Stimulated activated CD8-positive, alpha-beta memory T cell treated with anti-CD3 and anti-CD28 coated beads, Interleukin-4, amount 100 ng/mL, for 1 hour (primary cell): ENCODE measurements at places on chromosomes 3 and 15.

- no peak for DNase-seq
Observed at GRCh38 chr3:193560870-193561269, 6.2 kb upstream of the ATP13A4 start.

GRCh38 chr3:32120471-32120870, 14.1 kb downstream of the GPD1L start:
- no peak for DNase-seq

DNA sequence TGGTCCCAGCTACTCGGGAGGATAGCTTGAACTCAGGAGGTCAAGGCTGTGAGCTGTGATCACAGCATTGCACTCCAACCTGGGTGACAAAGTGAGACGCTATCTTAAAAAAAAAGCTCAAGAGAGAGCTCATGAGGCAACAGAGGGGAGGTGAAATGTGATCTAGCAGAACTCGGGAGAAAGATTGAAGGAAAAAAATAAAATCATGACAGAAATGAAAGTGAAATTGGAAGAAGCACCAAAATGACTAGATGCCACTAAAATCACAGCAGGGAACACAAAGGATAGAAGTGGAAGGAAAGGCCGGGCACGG, 109.4 kb upstream of the BNIP2 start:
- DNase-seq = no peak

DNA sequence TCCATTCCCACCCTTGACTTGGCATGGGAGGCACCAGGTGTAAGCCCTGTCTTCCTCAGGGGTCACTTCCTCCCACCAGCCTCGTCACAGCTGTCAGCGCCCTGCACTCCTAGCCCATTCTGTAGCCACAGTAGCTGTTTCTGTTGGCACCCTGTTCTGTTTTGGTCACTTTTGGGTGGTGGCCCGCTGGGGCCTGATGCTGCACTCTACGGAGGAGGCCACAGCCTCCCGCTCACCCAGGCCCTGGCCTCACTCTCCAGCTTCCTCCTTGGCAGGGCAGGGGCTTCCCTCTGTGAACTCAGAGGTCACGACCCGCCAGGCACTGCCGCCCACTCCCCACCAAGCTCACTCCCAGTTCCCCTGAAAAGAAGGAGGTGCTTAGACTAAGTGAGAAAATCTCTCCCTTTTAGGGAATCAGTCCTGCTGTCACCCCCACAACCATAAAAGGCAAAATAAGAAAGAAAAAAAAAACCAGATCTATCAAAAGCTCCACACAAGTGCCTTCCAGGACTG, 68.4 kb downstream of the MGLL start:
- DNase-seq = no peak

GRCh38 chr15:52673312-52673711, 5.9 kb downstream of the ATOSA start:
- DNase-seq = no peak

DNA sequence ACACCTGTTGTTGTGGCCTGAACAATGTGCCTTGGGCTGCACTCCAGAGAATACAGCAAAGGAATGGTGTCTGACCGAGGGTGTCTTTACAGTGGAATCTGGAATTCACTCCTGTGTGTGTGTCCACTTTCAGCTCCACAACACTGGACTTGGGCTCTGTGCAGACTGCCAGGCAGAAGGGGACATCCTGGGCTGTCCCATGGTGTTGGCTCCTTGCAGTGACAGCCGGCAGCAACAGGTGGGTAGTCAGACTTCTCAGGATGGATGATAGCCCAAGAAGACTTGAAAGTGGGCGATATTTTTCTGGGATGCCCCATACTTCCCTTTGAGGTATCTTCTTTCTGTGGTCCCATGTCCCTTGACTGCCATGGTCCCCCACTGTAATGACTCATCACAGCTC, 45.0 kb downstream of the DPH3 start:
- no peak for DNase-seq

GRCh38 chr15:78265752-78266224, 1.4 kb downstream of the DNAJA4 start:
- no peak for DNase-seq

- no peak for DNase-seq
Observed at GRCh38 chr3:193594946-193595689, 2.1 kb downstream of the OPA1 start.

GRCh38 chr3:156341831-156342416, 213.0 kb downstream of the SSR3 start:
- no peak for DNase-seq

DNA sequence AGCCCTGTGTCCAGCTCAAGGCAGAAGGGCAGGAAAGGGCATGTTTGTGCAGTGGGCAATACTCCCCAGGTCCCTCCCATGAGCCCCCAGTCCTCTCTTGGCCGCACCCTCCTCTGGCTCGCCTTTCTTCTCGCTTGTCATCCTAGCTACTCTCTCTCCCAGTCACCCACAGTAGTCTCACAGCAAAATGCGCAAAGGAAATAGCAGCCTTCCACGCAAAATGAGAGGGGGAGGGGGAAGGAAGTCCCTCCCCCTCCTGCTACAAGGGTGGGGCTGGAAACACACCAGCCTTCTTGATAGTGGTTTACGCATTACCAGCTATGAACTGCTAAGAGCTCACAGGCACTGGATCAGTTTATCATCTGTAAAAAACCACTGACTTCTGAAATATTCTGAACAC, 83.8 kb downstream of the GADL1 start:
- no peak for DNase-seq

DNA sequence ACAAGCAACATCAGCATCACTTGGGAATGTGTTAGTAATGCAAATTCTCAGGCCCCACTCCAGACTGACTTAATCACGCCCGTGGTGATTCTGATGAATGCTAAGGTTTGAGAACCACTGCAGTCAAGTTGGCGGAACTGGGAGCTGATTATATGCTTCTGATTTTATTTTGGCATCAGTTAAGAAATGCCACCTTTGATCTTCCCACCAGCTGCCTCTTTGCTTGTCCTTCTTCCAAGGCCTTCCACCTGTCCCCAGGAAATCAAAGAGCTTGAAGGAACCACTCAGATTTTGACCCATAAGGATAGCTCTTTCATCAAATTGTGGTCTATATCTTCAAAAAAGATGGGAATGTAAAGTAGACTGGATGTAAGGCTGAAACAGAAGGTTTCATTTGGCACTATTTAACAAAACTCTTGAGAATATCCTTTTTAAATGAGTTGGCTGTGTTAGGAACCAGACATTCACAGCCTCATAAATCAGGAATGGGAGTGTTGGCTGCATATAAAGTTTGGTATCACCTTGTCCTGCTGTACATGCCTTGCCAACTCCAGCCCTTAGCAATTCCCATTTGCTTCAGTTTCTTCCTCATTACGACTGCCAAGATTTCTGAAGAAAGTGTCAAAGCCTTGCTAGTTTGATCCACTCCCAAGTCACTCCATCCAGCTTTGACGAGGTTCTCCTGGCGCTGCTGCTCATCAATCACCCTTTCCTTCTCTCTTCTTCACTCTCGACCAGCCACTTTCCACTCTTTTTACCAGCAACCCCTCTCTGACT, 125.8 kb upstream of the NPHP3 start:
- no peak for DNase-seq

DNA sequence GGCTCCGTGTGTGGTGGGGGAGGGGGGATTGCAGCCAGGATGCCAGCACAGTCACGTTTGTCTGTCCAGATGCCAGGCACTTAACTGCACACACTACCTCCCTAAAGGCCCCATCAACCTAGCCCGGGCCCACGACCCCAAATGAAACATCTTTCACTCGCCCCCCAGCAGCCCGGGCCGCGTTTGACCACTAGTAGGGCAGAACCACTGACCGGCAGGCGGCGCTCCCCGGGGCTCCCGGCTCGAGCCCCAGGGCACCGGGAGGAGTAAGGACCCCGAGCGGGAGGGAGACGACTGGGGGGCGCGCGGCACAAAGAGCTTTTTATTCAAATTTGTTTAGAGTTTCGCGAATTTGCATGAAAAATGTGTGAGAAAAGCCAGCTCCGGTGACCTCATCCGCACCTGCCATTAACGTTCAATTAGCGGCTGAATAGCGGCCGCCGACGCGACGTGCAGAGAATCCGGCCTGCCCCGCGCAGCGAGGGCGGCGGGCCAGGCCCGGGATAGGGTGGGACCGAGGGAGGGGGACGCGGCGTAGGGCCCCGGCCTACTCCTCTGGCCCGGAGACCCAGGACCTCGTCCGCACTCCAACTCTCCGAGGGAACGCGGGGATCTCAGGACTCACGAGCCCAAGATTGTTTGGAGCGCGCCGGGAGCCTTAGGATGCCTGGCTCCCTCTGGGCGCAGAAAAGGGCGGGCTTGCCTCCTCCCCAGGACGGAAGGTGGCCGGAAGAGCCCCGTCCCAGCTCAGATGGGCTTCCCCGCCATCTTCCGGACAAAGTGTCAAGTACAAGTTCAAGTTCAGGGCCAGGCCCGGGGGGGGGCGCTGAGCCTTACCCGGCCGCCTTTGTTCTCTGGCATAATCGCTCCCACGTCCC, 64.9 kb upstream of the POLG start:
- no peak for DNase-seq

DNA sequence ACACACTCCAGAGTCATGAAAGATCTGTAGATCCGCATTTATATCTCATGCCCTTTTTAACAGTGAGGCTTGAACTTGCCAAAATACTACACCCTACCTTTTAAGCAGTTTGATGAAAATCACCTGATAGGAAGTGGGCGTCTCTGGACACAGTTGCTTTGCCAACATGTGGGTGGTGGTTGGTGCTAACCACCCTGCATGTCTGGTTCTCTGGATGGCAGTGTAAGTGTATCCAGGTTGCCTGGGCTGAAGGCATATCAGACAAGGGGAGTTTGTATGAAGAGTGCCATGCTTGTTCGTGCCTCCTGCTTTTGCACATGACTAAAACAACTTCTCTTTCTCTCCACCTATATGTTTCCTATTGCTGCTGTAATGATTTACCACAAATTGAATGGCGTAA, 159.6 kb downstream of the GHSR start:
- no peak for DNase-seq

- no peak for DNase-seq
Observed at GRCh38 chr3:10695595-10696285, 120.3 kb upstream of the SLC6A11 start.

- DNase-seq = no peak
Observed at GRCh38 chr15:91193378-91193720, 93.3 kb downstream of the SV2B start.

DNA sequence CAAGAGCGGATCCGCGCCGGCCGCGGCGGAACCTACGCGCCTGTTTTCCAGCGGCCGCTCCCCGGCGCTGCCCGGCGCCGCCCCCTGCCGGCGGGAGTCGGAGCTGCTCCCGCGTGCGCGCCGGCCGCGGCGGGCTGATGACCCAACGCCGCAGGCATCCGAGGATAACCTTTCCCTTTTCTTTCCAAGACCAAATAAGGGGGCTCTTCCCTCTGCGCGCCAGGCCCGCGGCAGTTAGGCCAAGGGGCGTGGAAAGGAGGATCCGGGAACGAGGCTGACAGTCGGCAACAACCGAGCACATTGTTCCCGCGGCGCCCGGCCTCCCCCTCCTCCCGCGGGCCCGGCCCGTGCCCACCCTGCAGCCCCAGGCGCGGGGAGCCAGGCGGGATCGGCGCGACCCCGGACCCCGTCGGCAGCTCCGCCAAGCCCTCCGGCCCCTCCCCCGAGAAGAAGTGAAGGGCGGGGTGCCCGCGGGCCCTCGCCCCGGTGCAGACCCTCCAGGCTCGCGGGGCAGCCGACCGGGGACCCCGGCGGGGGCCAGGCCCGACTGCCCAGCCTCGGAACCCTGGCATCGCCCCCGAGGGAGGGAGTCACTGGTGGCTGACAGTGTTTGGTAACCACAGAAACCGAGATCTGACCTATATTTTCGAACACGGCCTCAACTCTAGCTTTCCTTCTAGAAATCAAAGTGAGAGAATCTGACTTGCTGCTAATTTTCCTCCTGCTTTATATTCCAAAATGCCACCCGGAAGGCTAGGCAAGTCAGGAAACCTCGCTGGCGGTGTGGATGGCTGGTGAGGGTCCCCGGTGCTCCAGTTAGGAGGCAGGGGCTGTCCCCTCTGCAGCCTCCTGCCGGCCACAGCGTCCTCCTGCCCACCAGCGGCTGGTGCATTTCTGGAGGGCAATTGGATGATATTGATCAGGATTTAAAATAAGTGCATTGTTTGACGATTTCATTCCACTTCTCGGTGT, 45.6 kb upstream of the SYNM start:
- DNase-seq = no peak

- DNase-seq = no peak
Observed at GRCh38 chr15:29476503-29477080, 207.0 kb upstream of the NSMCE3 start.

GRCh38 chr3:54053211-54053610, 69.1 kb upstream of the CACNA2D3 start:
- DNase-seq = no peak
